Muscle of arm (tissue), 14 donors: ENCODE measurements at places on chromosomes 1 and 21. TPM values are rescaled to one million over a fixed set of nuclear protein-coding genes. Genes with fewer than 3 reads are reported as not detected.

IQGAP3 gene
- 15.7 TPM for polyA plus RNA-seq

FAM229A gene
- 3.9 TPM for polyA plus RNA-seq

PLA2G2D gene
- polyA plus RNA-seq, result not detected

TMEM240 gene
- polyA plus RNA-seq, result 6.5 TPM

HRNR gene
- polyA plus RNA-seq, result not detected

SCP2 gene
- polyA plus RNA-seq, result 88.1 TPM

RGS8 gene
- 0.03 TPM for polyA plus RNA-seq

ALG6 gene
- 12.7 TPM for polyA plus RNA-seq

FYB2 gene
- polyA plus RNA-seq, result 0.48 TPM

FNDC5 gene
- polyA plus RNA-seq, result 193 TPM

HEATR1 gene
- 16.3 TPM for polyA plus RNA-seq

CR1L gene
- not detected for polyA plus RNA-seq

FAM163A gene
- 3.6 TPM for polyA plus RNA-seq

BSND gene
- 0.03 TPM for polyA plus RNA-seq

RGS7 gene
- not detected for polyA plus RNA-seq

LRRC53 gene
- polyA plus RNA-seq, result not detected

MSTO1 gene
- 33.4 TPM for polyA plus RNA-seq

FCRL5 gene
- 0.12 TPM for polyA plus RNA-seq

KCNJ10 gene
- 0.58 TPM for polyA plus RNA-seq

KCNK2 gene
- polyA plus RNA-seq, result 6.3 TPM

HCN3 gene
- polyA plus RNA-seq, result 3.7 TPM

CBR3 gene
- polyA plus RNA-seq, result 3.0 TPM

RAB42 gene
- polyA plus RNA-seq, result 6.7 TPM

NBPF20 gene
- 6.9 TPM for polyA plus RNA-seq

SLC9C2 gene
- polyA plus RNA-seq, result not detected

AGBL4 gene
- polyA plus RNA-seq, result 0.25 TPM

AK5 gene
- 9.4 TPM for polyA plus RNA-seq

CFAP74 gene
- polyA plus RNA-seq, result 0.14 TPM

GABRD gene
- polyA plus RNA-seq, result 0.77 TPM

ZNF697 gene
- polyA plus RNA-seq, result 10.0 TPM

LCE2C gene
- not detected for polyA plus RNA-seq

OPTC gene
- polyA plus RNA-seq, result not detected

LRRC47 gene
- 50.1 TPM for polyA plus RNA-seq

NECTIN4 gene
- polyA plus RNA-seq, result 5.1 TPM

DNAI4 gene
- 3.8 TPM for polyA plus RNA-seq

AMY1A gene
- not detected for polyA plus RNA-seq

MAN1C1 gene
- polyA plus RNA-seq, result 10.9 TPM
